Cerebellum (tissue), 4 donors: ENCODE measurements at places on chromosomes 7 and 10. TPM values are rescaled to one million over a fixed set of nuclear protein-coding genes. Genes with fewer than 3 reads are reported as not detected.

The MYH16 gene
- total RNA-seq = not detected

The TRPV6 gene
- 0.27 TPM for total RNA-seq

The CCL24 gene
- total RNA-seq = not detected

The GTF2I gene
- 328 TPM for total RNA-seq

The DNMBP gene
- 12.8 TPM for total RNA-seq

The ABCB1 gene
- 10.4 TPM for total RNA-seq

GRCh38 chr7:148487912-148488311, 102.7 kb upstream of the C7orf33 start:
- DNase-seq = no peak

GRCh38 chr10:52946486-52946885, 173.9 kb upstream of the MBL2 start:
- DNase-seq = no peak

DNA sequence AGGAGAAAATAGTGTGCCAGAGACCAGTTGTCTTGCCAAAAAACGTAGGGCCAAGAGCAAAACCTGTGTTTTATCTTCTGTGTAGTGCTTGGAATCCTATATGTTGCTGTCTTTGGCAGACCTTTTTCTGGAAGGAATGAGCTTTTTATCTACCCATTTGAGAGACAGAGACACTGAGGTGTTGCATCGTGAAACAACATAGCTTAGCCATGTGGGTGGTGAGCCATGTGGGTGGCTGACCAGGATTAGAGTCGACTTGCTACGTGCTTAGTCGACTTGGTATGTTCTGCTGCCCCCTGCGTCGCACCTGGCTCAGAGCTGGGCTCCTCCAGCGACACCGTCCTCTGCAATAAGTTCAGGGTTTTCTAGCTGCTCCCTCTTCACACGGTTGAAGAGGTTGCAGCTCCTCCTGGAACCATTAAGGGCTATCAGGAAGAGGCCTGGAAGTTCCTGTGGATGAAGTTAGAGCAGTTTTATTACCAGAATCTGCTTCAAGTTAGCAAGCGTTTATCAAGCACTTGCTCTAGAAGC, 175.8 kb downstream of the SH2D4B start:
- DNase-seq = no peak

DNA sequence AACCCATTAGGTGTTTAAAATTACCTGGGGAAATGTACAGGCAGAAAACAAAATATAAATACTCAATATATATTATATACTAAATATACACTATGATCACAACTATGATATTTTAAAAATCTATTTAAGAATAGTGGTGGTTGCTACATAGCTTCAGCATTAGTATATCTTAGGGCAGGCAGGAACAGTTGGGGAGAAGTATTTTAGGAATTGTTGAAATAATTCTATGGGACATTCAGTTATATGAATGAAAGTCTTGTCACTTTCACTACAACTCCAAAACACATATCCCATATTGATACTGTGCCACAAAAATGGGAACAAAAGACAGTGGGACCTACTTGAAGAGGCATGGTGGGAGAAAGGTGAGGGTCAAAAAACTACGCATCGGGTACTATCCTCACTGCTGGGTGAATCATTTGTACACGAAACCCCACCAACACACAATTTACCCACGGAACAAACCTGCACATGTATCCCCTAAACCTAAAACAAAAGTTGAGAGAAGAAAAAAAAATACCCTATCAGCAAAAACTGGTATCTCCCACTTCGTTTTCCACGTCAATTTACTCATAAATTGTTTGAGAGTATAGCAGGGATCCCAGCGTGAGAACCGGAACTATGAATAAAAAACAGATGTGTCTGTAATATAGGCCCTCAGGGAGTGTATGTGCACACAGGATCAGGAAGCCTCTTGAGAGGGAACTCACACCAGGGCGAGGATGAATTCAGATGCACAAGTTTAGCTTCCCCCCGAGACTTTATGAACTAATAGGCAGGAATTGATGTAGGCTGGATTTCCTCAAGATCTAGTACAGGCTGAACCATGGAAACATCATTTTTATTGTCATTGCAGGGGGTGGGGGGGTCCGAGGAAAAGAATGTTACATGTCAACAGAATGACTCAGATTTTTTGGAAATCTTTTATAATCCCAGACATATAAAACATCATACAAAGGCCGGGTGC, 16.2 kb downstream of the SLC16A12 start:
- DNase-seq = no peak

DNA sequence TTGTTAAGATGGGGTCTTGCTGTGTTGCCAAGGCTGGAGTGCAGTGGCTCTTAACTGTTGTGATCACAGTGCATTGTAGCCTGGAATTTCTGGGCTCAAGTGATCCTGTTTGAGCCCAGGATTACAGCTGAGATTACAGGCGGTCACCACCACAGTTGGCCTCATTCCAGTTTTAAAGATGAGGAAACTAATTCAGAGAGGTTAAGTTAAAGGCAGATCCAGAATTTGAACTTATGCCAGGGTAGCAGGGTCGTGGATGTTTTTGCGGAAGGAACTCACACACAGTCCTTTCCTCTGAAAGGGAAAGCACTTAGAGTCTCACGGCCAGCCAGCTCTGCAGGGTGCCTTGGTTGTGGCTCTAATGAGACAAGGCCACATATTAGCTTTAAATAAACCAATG, 84.7 kb downstream of the MMRN2 start:
- DNase-seq = no peak

DNA sequence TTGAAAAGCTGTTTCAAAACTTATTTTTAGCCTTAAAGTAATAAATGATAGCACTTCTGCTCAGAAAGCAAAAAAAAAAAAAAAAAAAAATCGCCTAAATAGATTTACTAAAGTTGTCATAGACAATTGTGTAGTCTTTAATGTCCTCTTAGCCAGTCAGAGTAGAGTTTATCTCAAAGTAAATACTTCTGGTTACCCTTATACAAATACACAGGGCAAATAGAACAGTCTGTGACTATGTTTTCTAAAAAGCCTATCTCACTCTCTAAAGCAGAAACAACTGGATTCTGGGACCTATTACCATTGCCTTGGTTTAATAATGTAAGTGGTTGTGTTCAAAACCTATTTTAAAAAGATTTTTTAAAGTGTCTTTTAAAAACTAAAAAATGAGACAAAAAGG, 156.2 kb upstream of the THSD7A start:
- no peak for DNase-seq

DNA sequence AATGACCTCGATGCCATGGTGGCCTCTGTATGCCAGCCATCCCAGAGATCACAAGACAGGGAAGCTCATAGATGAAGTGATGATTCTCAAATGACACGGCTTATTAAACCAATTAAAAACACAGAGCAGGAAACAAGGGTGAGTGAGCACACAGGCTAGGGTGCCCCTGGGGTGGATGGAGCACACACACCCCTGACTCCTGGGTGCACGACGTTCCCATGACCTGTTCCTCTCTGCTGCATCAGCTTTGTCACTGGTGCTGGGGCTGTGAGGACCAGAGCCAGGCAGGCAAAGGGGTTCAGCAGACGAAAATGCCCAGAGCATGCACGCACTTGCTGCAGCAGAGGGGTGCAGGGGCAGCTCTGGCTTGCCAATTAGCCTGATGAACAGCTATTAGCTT, 86.5 kb upstream of the LRRC4 start:
- DNase-seq = no peak
